ENCODE measurements at places on chromosomes 6 and 20. TPM values are rescaled to one million over a fixed set of nuclear protein-coding genes. Genes with fewer than 3 reads are reported as not detected.
A peak's percentile ranks its signal among the peaks of the same experiment; 100 is the strongest.

GRCh38 chr6:9025796-9026394 lies 590.5 kb upstream of the SLC35B3 start:
- no peaks in the 10 kb centered on the region for H3K36me3 ChIP-seq
- no peaks in the 10 kb centered on the region for H3K27me3 ChIP-seq
- H3K4me1 ChIP-seq, result no peaks in the 10 kb centered on the region
- no peak overlapping the region for H3K27ac ChIP-seq

DNA sequence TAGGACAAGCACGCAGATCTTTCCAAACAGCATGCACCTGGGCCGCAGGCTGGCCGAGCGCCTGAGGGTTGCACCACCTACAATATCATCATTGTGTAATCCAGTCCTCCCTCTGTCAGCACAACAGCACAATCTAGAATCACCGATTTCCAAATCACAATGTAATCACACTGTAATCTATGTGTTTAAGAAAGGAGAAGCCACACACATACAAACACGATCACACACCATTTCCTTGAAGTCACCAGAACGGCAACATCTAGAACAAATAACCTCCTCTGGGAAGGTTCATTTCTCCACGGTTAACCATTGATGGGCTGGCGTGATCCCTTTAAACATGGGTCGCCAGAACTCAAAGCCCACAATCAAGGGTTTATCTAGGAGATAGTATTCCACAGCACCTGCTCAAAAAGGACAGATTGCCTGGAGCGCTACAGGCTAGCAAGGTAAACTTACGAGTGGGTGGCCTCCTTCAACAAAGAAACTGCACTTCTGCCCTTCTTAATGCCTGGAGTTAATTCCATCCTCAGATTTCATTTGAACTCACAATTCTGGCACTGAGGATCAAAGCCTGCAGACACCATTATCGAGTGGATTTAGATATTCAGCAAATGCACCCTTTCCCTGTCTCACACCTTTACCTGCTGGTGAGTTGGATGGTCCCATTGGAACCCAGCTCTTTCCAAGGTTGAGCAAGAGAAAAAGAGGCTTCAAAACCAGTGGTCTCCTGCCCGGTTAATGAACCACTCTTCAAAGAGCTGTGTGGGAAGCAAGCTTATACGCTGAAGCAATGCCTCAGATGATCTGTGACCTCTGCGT lies 83.8 kb upstream of the FOXQ1 start:
- no peak overlapping the region for H3K4me3 ChIP-seq
- no peak overlapping the region for H3K27ac ChIP-seq
- H3K27me3 ChIP-seq, result peaks cover 6% of the 10 kb centered on the region
- H3K4me1 ChIP-seq, result peaks cover 7% of the 10 kb centered on the region
- no peak for DNase-seq

Gene CGA
- not detected for total RNA-seq

- no peak overlapping the region for H3K27ac ChIP-seq
- H3K27me3 ChIP-seq, result no peaks in the 10 kb centered on the region
- DNase-seq, result no peak
These were observed 29.0 kb downstream of the MAP3K5 start for GRCh38 chr6:136763255-136763654.

DNA sequence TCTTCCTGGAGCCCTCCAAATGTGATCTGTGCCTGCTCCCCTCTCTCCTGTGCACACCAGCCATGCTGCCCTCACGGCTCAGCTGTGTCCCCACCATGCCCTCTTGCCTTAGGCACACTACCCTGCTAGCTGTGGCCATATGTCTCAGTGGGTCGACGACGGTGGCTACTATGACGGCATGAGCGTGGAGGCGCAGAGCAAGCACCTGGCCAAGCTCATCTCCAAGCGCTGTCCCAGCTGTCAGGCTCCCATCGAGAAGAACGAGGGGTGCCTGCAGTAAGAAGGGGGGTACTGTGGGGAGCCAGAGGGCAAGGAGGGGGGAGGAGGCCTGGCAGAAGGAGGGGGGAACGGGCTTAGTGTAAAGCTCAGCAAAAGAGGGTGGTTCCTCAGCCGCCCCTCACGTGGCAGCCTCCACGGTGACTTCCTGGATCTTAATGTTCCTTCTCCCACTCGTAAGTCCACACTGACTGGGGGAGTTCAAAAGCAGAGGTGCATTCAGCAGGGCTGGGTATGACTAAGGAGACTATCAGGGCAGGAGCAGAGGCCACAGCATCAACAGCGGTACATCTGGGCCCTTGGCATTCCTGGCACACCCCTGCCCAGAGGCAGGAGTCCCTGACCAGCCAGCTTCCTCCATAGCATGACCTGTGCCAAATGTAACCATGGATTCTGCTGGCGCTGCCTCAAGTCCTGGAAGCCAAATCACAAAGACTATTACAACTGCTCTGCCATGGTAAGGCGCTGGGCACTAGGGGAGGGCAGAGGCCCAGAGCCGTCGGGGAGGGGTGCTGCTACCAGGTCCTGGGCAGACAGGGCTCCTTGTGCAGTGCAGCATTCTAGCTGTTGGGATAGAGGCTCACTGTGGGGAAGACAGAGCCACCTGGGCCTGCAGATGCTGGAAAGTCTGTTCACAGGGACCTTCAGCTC lies 8.0 kb downstream of the DNPH1 start:
- 0 out of 2 replicates have a peak overlapping the region, but pooled peaks have one; percentile 33 for H3K27ac ChIP-seq
- H3K27me3 ChIP-seq, result no peaks in the 10 kb centered on the region

DNA sequence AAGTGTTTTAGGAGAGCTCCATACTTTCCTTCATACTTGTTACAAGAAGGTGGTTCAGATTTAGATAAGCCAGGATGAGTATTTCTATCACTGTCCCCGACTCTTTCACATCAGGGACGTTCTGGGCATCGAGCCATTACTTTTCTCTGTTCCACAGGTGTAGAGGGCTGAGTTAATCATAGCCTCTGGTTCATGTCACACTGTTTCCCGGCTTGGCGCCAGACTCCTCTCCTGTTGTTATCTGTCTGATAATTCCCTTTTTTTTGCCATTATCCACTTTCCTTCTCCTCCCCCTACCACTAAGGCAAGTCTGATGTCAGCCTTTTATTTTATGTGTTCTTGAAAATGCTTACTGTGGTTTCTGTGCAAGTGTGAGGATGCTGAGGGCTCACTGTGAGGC lies 593.4 kb downstream of the UTRN start:
- DNase-seq, result no peak
- H3K27me3 ChIP-seq, result no peaks in the 10 kb centered on the region
- H3K27ac ChIP-seq, result no peak overlapping the region
- no peak overlapping the region for H3K4me3 ChIP-seq

Gene POU5F1
- total RNA-seq, result 2,735 TPM

Gene MYH7B
- total RNA-seq, result 0.66 TPM

Gene NFKBIE
- 10.3 TPM for total RNA-seq

DNA sequence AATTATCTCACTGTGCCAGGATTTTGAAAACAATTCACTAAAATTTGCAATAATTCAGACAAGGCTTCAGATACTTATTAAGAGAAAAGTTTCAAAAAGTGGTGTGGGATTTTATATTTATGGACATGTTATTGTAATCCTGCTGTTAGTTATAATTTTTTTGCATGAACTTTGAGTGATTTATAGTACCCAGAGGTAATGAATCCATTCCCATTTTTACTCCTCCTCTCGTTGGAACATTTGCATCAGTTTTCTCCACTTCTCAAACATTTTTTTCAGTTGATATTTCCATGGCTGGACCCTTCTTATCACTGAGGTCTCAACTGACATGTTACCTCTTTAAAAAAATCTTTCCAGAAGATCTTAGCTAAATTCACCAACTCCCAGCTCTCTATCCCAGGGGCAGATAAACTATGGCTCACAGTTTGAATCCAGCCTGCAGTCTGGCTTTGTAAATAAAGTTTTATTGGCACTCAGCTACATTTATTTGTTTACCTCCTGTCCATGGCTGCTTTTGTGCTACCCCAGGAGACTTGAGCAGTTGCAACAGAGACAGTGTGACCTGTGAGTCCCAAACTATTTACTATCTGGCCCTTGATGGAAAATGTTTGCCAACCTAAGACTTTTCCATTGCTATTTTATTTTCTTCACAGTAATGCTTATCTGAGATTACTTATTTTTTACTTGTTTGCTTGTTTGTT lies 83.4 kb downstream of the TSHZ2 start:
- no peak for DNase-seq
- no peak overlapping the region for H3K27ac ChIP-seq
- no peaks in the 10 kb centered on the region for H3K36me3 ChIP-seq
- no peak overlapping the region for H3K4me3 ChIP-seq

DNA sequence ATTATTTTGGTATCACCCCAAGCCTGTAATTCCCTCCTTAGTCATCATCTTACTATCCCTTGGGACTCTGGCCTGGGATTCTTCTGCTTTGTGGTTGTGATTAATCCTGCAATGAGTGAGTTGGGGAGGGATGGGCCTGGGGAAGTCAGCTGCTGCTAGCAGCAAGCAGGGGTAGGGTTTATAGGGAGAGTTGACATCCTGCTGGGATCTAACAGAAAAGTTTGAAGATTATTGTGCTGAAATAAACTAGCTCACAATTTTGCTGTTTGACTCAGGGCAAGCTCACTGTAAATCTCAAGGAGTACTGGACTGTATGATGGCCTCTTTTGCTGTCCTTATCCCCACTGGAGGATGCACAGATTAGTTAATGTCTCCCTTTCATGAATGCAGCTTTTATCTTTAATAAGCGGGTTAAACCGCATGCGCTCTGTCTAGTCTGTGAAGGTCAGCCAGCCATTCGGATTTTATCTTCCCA lies 83.4 kb downstream of the JARID2 start:
- H3K27me3 ChIP-seq, result no peaks in the 10 kb centered on the region
- peak overlapping the region; percentile 61 for H3K27ac ChIP-seq
- H3K36me3 ChIP-seq, result peaks cover 3% of the 10 kb centered on the region
- peaks cover 91% of the 10 kb centered on the region for H3K4me1 ChIP-seq
- DNase-seq, result no peak

Gene TFAP2A
- 0.30 TPM for total RNA-seq

DNA sequence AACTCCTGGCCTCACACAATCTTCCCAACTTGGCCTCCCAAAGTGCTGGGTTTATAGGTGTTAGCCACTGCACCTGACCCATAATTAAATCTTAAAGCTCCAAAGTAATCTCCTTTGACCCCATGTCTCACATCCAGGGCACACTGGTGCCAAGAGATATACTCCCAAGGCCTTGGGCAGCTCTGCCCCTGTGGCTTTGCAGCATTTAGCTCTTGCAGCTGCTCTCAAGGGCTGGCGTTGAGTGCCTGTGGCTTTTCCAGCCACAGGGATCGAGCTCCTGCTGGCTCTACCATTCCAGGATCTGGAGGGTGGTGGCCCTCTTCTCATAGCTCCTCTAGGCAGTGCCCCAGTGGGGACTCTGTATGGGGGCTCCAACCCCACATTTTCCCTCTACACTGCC lies 49.3 kb upstream of the CD2AP start:
- H3K27me3 ChIP-seq, result no peaks in the 10 kb centered on the region
- H3K27ac ChIP-seq, result peak overlapping the region; percentile 92
- no peak overlapping the region for H3K4me3 ChIP-seq
- no peak for DNase-seq

- H3K36me3 ChIP-seq, result peaks cover 16% of the 10 kb centered on the region
- H3K27me3 ChIP-seq, result no peaks in the 10 kb centered on the region
- no peak overlapping the region for H3K4me3 ChIP-seq
- H3K4me1 ChIP-seq, result peaks cover 18% of the 10 kb centered on the region
These were observed 141.9 kb upstream of the EXOC2 start for GRCh38 chr6:834866-835265.

DNA sequence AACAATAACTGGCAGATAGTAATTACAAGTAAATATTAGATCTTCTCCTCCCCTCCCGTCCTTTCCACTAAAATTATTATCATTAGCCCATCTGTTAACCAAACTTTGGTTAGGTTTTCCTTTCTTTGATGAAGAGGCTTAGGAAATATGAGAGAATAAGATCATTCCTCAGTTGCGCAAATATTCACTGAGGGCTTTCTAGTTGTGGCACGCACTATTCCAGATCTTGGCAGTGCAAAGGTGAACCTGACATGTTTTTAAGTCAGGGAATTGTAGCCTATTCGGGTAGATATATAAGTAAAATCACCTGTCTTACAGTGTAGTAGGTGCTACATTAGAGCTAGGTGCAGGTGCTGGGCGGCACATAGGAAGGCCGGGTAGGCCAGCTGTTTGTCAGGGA lies 31.1 kb downstream of the RNF217 start:
- H3K27me3 ChIP-seq, result no peaks in the 10 kb centered on the region
- peak overlapping the region; percentile 8 for H3K27ac ChIP-seq
- H3K4me1 ChIP-seq, result peaks cover 21% of the 10 kb centered on the region
- H3K4me3 ChIP-seq, result no peak overlapping the region
- peaks cover under 1% of the 10 kb centered on the region for H3K36me3 ChIP-seq

DNA sequence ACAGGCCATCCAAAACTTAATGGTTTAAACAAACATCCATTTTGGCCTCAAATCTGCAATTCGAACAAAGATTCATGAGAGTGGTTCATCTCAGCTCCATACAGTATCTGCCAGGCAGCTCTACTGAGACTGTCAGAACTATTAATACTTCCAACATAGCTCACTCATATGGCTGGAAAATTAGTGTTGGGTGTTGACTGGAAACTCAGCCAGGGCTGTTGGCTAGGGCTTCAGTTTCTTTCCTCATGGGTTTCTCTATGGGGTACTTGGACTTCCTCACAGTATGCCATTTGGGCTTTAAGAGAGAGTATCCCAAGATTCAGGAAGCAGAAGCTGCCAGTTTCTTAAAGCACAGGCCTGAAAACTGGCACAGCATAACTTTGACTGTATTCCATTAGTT lies 240.3 kb downstream of the TPBG start:
- DNase-seq, result no peak
- no peaks in the 10 kb centered on the region for H3K36me3 ChIP-seq
- H3K4me3 ChIP-seq, result no peak overlapping the region
- H3K4me1 ChIP-seq, result peaks cover 11% of the 10 kb centered on the region

- no peak overlapping the region for H3K27ac ChIP-seq
- H3K36me3 ChIP-seq, result no peaks in the 10 kb centered on the region
- peaks cover 17% of the 10 kb centered on the region for H3K4me1 ChIP-seq
- no peak for DNase-seq
These were observed 4.2 kb upstream of the NCR3 start for GRCh38 chr6:31597006-31597405.

DNA sequence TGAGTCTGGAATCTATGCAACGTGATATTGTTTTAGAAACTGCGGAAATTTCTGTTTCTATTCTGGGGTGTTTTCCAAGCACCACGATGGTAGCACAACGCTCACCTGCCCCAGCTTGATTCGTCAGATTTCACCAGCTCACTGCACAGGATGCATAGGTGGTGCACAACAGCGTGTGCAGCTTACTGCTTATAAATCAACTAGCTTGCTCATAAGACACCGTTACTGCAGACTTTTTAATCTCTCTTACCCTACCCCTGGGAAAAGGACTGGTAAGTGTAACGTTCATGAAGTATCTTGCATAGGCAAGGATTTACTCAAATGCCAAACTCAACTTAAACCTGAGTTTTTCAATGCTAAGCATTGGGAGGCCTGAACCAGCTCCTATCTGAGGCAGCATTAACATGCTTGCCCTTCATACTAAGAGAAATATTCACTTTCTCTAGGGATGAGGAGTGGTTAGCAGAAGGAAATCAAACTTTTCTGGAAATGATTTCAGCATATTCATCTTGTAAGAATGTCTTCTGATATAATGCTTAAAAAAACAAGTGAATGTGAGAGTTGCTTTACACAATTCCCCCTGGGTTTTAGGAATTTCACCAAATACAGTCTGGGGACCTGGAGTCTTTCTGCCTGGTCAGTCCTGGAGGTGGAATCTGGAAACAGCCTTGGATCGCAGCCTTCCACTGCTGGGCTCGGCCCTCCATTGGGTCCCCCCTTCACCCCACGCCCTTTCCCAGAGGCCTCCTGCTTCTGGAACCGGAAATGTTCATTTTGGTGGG lies 100.6 kb downstream of the DACT2 start:
- no peak overlapping the region for H3K27ac ChIP-seq
- H3K4me3 ChIP-seq, result no peak overlapping the region
- H3K4me1 ChIP-seq, result peaks cover 24% of the 10 kb centered on the region
